ENCODE measurements at places on chromosomes 16 and 17.

GRCh38 chr17:7882068-7882467 lies 6.5 kb upstream of the CHD3 start:
- peak; percentile 85 for DNase-seq

DNA sequence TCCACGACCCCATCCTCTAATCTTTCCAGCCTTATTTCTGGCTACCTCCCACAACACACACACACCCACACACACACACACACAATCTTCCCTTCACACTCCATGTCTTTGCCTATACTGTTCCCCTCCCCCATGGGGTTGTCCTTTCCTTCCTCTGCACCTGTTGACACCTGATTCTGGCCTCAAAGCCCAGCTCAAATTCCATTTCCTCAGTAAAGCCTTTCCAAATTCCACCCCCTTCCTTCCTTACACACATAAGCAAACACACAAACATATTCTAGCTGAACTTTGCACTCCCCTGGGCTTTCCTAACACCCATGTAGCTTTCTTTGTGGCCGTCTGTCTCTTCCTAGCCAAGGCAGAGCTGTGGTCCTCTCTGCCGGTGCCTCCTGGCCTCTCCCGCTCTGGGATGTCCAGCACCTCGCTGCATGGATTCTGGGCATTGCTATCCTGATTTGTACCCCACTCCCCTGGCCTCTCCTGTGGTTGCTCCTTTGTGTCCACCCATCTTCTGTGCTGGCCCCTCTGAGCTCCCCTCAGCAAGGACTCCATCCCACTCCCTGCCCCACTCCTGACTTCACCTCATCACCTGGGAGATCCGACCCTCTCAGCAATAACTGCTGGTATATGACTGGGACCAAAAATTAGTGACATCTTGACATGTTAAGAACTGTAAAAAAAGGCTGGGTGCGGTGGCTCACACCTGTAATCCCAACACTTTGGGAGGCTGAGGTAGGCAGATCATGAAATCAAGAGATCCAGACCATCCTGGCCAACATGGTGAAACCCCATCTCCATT lies 8.4 kb upstream of the SRCIN1 start:
- DNase-seq = no peak

DNA sequence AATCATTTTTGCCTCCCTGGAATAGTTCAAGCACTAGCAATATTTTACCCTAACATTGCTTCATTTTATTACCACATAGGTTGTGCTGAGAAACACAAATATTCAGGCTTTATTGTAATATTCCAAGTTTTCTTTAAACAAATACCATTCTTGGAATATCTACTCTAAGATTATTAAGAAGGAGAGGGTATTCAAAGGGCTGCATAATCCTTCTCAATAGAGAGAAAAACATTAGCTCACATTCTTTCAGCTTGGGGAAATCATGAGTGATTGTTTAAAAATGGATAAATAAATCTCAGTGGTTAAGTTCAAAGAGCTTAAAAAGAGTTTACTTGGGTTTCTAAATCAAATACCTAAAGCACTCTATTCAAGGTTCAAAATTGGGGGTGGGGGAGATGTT lies 111.9 kb upstream of the CORO6 start:
- no peak for DNase-seq

DNA sequence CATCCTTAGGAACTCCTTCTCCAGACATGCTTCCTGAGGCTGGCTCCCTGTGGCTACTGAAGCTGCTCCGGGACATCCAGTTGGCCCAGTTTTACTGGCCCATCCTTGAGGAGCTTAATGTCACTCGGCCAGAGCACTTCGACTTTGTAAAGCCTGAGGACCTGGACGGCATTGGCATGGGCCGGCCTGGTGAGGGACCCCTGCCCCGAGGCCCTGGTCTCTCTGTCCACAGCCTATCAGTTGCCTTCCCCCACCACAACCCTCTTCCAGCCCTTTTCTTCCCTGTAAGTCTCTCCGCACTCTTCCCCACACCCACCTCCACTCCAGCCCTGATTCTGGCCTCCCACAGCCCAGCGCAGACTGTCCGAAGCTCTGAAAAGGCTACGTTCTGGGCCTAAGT lies 2.0 kb downstream of the TNK1 start:
- no peak for DNase-seq
